Muscle of leg (tissue), 16 donors: ENCODE measurements at places on chromosomes 5 and 9. TPM values are rescaled to one million over a fixed set of nuclear protein-coding genes. Genes with fewer than 3 reads are reported as not detected.

- DNase-seq, result no peak
These were observed 687.4 kb upstream of the SEMA6A start for GRCh38 chr5:117261948-117262571.

ITGA1 gene
- 36.5 TPM for total RNA-seq

OTP gene
- not detected for total RNA-seq

- no peak for DNase-seq
These were observed 3.9 kb downstream of the TBC1D2 start for GRCh38 chr9:98251551-98251950.
